ENCODE measurements at places on chromosomes 2 and 18.
A peak's percentile ranks its signal among the peaks of the same experiment; 100 is the strongest.

DNA sequence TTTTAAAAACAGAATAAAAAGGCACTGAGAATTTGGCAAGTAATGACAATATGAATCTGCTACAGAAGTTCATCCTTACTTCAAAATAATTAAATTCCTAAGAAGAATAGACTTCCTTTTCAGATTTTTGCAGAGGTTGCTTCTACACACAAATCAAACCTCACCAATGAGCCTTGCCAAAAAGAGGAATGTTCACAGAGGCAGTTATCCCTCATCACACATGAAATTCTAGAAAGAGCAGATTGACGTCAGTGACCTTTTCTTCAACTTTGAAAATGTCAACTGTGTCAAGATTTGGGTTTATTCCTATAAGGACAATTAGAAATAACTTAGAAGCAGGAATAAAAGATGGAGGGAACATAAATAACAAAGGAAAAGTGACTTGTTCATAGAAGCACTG is 64.6 kb downstream of the MBD2 start:
- no peak for DNase-seq
- no peak overlapping the region for H3K27ac ChIP-seq
- H3K36me3 ChIP-seq: peaks cover 34% of the 10 kb centered on the region
- H3K4me3 ChIP-seq: no peak overlapping the region
- H3K4me1 ChIP-seq: peaks cover 3% of the 10 kb centered on the region

DNA sequence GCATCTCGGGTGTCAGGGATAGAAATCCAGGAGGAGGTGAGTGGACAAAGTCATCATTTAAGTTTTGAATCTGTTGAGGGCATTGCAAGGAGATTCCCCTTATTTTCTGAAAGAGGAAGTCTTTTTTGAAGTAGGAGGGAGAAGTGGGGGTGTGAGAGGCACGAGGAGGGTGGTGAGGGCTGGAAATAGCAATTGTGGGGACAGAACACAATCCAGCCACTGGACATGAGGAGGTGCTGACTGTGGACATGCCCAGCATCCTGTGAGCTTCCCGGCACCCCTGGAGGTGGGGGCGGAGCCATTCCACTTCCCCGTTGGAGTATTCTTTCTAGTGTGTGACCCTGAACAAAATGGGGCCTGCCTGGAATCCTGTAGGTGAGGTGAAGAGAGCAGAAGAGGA is 310.7 kb upstream of the EPAS1 start:
- no peaks in the 10 kb centered on the region for H3K27me3 ChIP-seq
- no peak overlapping the region for H3K4me3 ChIP-seq
- H3K27ac ChIP-seq: no peak overlapping the region
- H3K36me3 ChIP-seq: no peaks in the 10 kb centered on the region
- no peak for DNase-seq

DNA sequence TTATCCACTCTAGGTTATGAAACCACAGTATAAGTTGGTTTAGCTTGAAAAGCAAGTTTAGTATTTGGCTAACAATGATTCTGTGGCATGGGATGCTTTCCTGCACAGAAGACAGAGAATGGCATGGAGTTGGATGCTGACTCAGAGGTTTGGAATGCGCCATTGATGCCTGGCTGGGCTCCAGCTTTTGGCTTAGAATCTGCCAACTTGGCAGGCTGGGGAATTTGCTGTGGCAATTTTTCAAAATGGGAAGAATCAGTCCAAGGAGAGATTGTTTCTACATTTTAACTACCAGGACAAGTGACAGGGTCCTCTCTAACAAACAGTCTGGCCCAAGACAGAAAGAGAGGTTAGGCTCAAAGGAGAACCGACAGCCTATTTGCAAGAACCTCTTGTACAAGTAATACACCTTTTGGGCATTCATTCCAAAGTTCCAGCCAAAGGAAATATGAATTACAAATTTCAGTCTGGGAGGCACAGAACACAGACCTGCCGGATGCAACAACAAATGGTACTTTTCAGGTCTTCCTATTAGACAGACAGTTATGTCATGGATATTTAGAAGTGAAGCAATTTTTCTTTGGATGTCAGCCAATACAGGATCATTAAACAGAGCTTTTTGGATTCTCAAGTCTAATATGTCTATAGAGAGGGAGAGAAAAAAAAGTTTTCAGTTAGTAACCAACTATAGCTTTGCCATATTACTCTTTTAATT is 1027.7 kb downstream of the TMEM182 start:
- no peak for DNase-seq
- H3K27me3 ChIP-seq: no peaks in the 10 kb centered on the region
- no peak overlapping the region for H3K27ac ChIP-seq
- no peaks in the 10 kb centered on the region for H3K36me3 ChIP-seq

DNA sequence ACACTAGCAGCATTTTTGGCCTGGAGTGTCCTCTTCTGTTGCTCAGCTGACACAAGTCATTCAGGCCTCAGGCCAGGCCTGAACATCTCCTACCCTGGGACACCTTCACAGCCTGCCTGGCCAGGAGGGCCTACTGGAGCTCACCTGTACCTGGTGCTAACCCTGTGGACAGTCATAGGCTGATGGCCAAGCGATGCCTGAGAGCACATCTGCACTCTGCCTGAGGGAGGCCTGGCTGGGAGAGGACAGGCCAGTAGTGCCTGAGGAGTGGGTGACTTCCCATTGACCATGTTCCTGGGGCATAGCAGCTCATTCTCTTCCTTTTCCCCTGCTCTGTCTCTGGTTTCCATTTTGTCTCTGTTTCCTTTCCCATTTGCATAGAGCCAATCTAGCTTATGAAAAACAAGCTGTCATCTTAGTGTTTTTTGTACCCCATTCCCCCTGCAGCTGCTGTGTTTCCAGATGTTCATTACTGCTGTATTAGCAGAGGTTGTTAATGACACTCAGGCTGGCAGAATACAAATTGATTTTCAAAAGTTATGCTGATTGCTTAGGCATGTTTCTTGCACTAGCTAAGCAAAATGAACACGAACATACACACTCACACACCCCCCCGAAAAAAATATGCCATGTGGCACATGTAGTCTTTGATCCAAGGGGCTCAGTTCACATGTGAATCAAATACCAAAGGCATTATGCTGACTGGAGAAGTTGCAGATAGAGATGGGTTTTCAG is 149.7 kb upstream of the HS6ST1 start:
- H3K36me3 ChIP-seq: no peaks in the 10 kb centered on the region
- no peak overlapping the region for H3K27ac ChIP-seq

GRCh38 chr2:70777450-70777849 is 9.4 kb upstream of the ADD2 start:
- no peaks in the 10 kb centered on the region for H3K36me3 ChIP-seq
- no peak overlapping the region for H3K27ac ChIP-seq
- H3K4me3 ChIP-seq: no peak overlapping the region
- no peaks in the 10 kb centered on the region for H3K27me3 ChIP-seq
- no peaks in the 10 kb centered on the region for H3K4me1 ChIP-seq

DNA sequence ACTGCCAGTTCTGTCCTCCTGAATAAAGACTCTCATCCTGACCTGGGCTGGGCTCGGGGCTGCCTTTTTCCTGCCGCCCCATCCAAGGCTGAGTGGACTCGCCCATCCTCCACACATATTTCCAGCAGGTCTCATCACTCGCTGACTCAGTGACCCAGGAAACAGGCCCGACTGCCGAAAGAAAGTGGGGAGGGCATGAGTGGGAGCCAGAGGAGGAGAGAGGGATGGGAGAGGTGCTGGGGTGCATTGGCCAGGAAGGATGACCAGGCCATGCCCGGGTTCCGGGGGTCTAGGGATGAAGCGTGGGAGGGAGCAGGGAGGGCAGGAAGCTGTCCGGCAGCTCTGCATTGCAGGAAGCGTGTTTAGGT is 66.7 kb downstream of the TWIST2 start:
- no peak overlapping the region for H3K27ac ChIP-seq
- no peaks in the 10 kb centered on the region for H3K4me1 ChIP-seq
- no peak for DNase-seq
- no peak overlapping the region for H3K4me3 ChIP-seq
- H3K27me3 ChIP-seq: no peaks in the 10 kb centered on the region

DNA sequence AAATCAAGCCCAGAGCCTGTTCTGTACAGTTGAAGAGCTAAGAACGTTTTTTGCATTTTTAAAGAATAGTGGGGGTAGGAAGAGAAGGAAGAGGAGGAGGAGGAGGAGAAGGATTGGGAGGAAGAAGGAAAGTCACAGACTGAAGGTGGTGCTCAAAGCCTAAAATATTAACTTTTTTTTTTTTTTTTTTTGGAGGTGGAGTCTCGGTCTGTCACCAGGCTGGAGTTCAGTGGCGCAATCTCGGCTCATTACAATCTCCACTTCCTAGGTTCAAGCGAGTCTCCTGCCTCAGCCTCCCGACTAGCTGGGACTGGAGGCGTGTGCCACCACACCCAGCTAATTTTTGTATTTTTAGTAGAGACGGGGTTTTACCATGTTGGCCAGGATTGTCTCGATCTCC is 18.3 kb upstream of the KLHL29 start:
- H3K4me1 ChIP-seq: no peaks in the 10 kb centered on the region
- DNase-seq: no peak
- H3K27me3 ChIP-seq: no peaks in the 10 kb centered on the region

DNA sequence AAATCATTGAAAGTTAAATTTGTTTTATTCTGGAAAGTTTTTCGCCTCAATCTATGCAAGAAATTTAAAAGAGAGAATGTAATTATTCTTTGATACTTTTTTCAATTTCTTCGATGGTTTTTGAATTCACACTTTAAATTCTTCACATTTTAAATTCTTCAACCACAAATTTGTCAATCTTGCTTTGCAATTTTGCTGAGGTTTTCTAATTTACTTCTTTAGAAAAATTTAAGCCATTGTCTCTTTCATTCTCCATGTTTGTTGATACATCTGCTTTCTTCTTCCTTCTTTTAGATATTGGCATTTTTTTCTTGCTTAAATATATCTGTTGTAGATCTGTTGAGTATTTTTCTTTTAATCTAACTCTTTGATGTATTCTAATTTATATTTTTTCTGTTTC is 301.9 kb upstream of the DSEL start:
- no peaks in the 10 kb centered on the region for H3K4me1 ChIP-seq
- no peaks in the 10 kb centered on the region for H3K27me3 ChIP-seq
- no peak overlapping the region for H3K27ac ChIP-seq

DNA sequence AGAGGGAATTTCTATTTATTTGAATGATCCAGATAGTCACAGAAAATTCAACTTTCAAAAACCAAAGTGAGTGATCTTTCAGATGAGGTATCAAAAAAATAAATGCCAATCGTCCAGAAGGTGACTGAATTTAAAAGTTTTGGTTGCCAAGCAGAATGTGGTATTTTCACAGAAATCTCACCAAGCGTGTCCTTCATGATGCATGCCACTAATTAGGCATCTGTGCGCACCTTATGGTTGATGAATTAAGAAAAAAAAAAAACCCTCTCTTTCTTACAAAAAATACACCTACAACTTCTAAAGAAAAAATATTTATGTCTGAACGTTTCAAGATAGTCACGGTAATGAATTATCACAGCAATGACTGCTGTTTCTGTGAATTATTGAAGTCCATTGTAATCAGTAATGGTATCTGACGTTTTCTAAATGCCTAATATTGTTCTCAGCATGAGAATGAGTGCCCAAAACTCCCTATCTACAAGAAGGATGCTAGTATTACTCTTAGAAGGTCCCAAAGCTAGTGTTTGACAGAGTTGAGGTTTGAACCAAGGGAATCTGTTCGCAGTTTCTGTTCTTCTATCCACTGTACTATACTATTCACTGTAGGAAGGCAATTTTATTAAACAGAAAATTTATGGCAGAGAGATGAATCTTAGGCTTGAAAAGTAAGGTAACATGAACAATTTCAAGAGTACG is 219.6 kb upstream of the NETO1 start:
- no peak for DNase-seq
- H3K27me3 ChIP-seq: no peaks in the 10 kb centered on the region
- no peaks in the 10 kb centered on the region for H3K4me1 ChIP-seq
- H3K27ac ChIP-seq: no peak overlapping the region

DNA sequence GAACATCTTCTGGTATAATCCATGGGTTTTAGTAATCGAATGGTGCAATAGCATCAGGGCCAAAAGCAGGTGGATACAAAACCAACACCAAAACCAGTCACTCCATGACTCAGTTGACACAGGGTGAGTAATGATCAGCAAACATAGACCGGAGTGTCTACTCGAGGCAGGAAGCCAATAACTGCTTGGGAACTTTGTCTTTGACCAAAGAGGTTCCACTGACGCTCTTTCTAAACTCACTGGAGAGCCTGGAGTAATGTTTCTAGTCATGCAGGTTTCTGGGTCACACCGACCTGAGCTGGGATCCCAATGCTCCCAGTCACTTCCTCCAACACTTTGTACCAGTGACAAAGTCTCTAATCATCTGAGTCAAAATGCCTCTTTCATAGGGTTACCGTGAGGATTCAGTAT is 30.9 kb downstream of the MREG start:
- no peak overlapping the region for H3K4me3 ChIP-seq
- peaks cover 10% of the 10 kb centered on the region for H3K4me1 ChIP-seq
- DNase-seq: no peak
- H3K27ac ChIP-seq: no peak overlapping the region
- no peaks in the 10 kb centered on the region for H3K27me3 ChIP-seq
- no peaks in the 10 kb centered on the region for H3K36me3 ChIP-seq

- H3K4me3 ChIP-seq: no peak overlapping the region
- no peak overlapping the region for H3K27ac ChIP-seq
- no peaks in the 10 kb centered on the region for H3K27me3 ChIP-seq
- H3K36me3 ChIP-seq: no peaks in the 10 kb centered on the region
- no peaks in the 10 kb centered on the region for H3K4me1 ChIP-seq
- no peak for DNase-seq
These were observed 32.1 kb upstream of the SLC66A3 start for GRCh38 chr2:11123001-11123809.

- no peak for DNase-seq
- H3K4me3 ChIP-seq: peak overlapping the region; percentile 39
- no peaks in the 10 kb centered on the region for H3K36me3 ChIP-seq
- peak overlapping the region; percentile 31 for H3K27ac ChIP-seq
- peaks cover 6% of the 10 kb centered on the region for H3K4me1 ChIP-seq
These were observed 33.3 kb upstream of the FIGN start for GRCh38 chr2:163768881-163769695.

GRCh38 chr2:49360407-49360767 is 206.1 kb upstream of the FSHR start:
- H3K4me3 ChIP-seq: no peak overlapping the region
- no peak for DNase-seq
- H3K4me1 ChIP-seq: no peaks in the 10 kb centered on the region
- no peaks in the 10 kb centered on the region for H3K36me3 ChIP-seq
- H3K27me3 ChIP-seq: no peaks in the 10 kb centered on the region

- no peak for DNase-seq
- H3K36me3 ChIP-seq: no peaks in the 10 kb centered on the region
- no peaks in the 10 kb centered on the region for H3K27me3 ChIP-seq
- no peak overlapping the region for H3K4me3 ChIP-seq
- H3K4me1 ChIP-seq: peaks cover 14% of the 10 kb centered on the region
These were observed 167.1 kb upstream of the PKDCC start for GRCh38 chr2:41880561-41881243.

GRCh38 chr2:200373231-200373630 is 66.7 kb downstream of the SPATS2L start:
- H3K27ac ChIP-seq: no peak overlapping the region
- H3K4me1 ChIP-seq: peaks cover 10% of the 10 kb centered on the region
- no peak overlapping the region for H3K4me3 ChIP-seq
- DNase-seq: no peak
- no peaks in the 10 kb centered on the region for H3K27me3 ChIP-seq

Measured in thoracic aorta (tissue), 2 donors.